ENCODE measurements at places on chromosomes 16 and 17.

DNA sequence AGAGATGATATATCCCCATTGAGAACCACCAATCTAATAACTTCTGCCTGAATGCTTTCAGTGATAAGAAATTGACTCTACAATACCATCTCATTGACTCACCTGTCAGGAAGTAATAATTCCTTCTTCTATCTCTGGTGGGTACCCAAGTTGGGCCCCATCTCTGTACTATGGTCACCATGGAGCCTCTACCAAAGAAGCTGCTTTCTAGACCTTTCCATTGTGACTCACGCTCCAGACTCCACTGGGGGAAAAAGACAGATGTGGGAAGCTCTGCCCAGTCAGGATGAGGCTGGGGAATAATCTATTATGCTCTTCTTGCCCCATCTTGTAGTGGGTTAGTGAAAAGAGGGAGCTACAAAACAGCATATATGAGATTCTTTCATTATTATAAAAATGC is 100.4 kb downstream of the COPRS start:
- DNase-seq = no peak

GRCh38 chr17:64515419-64515818 is 8.6 kb downstream of the CEP95 start:
- no peak for DNase-seq

DNA sequence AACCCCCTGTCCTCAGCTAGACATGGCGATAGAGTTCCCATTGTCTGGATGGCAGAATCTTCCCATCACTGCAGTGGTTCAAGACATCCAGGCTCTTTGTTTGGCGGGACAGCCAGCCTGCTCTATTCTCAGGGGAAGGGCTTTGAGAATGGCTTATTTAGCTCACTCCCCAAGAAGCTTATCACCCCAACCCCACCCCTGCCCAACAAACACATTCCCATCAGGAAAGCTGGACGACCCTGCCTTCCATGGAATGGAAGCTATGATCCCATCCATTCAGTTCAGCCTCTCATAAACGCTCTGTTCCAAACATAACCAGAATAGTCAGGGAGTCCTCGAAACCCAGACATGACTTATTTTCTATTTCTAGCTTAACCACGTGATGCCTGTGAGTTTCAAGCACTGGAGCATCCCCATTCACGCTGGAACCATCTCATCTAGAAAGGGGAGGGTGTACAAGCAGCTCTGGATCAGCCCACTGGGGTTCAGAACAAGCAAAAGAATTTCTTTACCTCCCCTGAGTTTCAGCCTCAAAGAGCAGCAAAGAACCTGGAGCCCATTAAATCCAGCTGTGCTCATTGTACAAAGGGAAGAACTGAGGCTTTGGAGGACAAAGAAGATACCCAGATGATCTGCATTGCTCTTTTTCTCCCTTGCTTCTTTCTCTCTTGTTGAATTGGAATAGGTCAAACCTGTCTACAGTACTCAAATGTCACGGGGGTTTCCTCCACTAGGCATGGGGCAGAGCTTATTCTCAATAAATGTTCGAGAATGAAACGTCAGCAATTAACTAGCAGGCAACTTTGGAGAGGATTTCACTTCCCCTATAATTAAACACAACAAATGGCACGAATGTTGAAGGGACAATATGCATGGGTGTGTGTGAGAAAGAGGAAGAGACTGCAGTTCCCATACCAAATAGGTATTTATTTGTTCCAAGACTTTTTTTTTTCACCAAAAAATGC is 93.1 kb downstream of the XYLT1 start:
- DNase-seq = peak; percentile 17

DNA sequence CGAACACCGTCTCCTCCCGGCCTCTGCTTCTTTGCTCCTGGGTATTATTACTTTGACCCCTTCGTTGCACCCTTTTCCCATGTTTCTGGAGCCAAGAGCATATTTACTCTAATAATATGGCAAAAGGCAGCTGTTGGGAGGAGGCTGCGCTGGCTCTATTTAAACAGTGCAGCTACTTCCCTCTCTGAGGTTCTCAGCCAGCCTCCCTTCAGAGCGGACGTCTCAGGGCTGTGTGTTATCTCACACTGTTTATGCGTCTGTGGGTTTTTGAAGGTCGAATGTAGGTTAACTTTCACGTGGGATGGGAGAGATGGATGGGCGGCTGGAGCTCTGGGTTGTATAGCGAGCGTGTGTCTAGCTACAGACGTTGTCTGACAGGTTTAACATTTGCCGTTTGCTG is 45.3 kb downstream of the COX4I1 start:
- DNase-seq = no peak

GRCh38 chr16:69301861-69302260 is 9.3 kb upstream of the VPS4A start:
- no peak for DNase-seq

- DNase-seq = peak; percentile 85
Observed at GRCh38 chr16:1474796-1475551, at the start of gene CLCN7. CLCN7 (minus strand) TSS chr16:1475028; CDS start chr16:1474974, 54 bp downstream.

GRCh38 chr17:29577001-29577370 is 8.5 kb downstream of the TP53I13 start:
- no peak for DNase-seq
